ENCODE measurements at places on chromosomes 7 and 10.

GRCh38 chr7:47145186-47145725 is 436.7 kb downstream of the TNS3 start:
- no peak for DNase-seq

- no peak for DNase-seq
Measured at GRCh38 chr7:114722562-114722961, 199.3 kb upstream of the MDFIC start.

GRCh38 chr7:131152766-131153165 is 174.9 kb upstream of the MKLN1 start:
- DNase-seq = no peak

DNA sequence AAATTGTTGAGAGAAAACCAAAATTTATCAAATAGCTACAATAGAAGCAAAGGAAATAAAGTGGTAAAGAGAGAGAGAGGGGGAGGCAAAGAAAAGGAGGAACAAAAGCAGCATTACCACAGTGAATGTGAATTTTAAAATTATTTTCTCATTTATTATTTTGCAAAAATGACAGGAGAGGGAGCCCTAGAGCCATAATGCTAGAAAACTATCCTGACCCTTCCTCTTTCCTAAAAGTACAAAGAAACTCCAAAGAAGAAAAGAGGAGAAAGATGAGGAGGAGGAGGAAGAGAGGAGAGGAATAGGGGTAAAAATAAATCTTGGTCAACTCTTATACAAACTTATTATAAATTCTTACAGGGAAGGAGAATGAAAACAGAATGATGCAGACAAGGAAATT is 921.5 kb downstream of the NRG3 start:
- DNase-seq = no peak

- DNase-seq = no peak
Measured at GRCh38 chr7:158053183-158053915, 534.3 kb downstream of the PTPRN2 start.

DNA sequence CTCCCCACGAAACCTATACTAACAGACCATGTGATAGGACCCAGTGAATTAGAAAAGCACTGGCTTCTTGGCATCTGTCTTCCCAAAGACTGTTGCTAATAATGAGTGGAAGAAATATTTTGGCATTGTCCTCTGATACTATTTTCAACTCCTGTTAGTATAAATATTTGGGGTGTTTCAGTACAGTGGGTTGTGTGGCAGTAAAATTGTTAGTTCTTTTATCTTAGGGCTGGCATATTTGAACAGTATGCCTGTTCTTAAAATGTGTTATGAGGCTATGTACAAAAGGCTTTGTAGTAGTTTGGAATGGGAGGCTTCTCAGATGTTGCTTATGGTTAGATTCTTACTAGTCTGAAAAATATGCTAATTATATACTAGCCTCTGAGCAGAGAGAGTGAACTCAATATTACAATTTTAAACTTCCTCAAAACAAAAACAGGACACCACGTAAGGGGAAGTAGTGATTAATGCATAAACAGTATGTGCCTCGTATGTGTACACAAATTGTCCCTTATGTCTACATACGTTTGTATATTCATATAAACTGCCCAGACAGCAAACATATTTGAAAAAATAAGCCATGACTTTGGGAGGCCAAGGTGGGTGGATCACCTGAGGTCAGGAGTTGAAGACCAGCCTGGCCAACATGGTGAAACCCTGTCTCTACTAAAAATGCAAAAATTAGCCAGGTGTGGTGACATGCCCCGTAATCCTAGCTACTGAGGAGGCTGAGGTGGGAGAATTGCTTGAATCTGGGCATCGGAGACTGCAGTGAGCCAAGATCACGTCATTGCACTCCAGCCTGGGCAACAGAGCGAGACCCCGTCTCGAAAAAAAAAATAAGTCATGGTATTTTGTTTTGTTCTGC is 115.4 kb downstream of the ARID5B start:
- no peak for DNase-seq

GRCh38 chr10:88964869-88965415 is 12.4 kb upstream of the ACTA2 start:
- DNase-seq = no peak

DNA sequence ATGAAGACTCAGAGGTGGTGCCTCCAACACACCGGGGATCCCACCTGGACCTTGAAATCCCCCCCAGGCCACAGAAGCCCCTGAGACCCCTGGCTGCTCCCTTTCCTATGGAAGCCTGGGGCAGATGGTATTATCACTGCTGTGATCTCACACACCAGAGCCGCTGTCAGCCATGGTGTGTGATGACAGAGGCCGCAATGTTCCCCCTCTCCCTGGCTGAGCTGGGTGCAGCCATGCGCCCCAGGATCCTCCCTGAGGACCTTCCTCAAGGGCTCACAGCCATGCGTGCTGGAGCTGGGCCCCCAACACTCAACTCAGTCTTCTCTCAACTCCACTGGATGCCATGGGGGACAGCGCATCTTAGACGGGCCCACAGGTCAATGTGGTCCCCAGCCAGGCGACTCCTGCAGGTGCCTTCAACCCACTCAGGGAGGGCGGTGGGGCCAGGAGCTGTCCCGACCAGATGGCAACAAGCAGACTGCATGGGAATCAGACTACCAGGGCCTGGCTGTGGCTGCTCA is 44.9 kb downstream of the VIPR2 start:
- DNase-seq = no peak

Measured in stimulated activated naive CD8-positive, alpha-beta T cell treated with anti-CD3 and anti-CD28 coated beads, Interleukin-15, amount 100 ng/mL, for 72 hours (primary cell).